ENCODE measurements at places on chromosomes 11 and 22. TPM values are rescaled to one million over a fixed set of nuclear protein-coding genes. Genes with fewer than 3 reads are reported as not detected.

The TRPC6 gene
- 0.77 TPM for total RNA-seq

The OR51E1 gene
- not detected for total RNA-seq

The RIC8A gene
- 119 TPM for total RNA-seq

The TTC38 gene
- 10.3 TPM for total RNA-seq

The SERPING1 gene
- 0.95 TPM for total RNA-seq

The OTOG gene
- not detected for total RNA-seq

The HEPN1 gene
- total RNA-seq: not detected

The SYT8 gene
- total RNA-seq: 0.67 TPM

The PATE2 gene
- total RNA-seq: not detected

The TRIM49C gene
- 0.07 TPM for total RNA-seq

The PGM2L1 gene
- 12.1 TPM for total RNA-seq

The ATXN10 gene
- total RNA-seq: 98.8 TPM

The INS gene
- total RNA-seq: not detected

The DDI1 gene
- not detected for total RNA-seq

The MIOX gene
- not detected for total RNA-seq

The PAMR1 gene
- not detected for total RNA-seq

The TTLL1 gene
- total RNA-seq: 2.8 TPM

The CDC42EP1 gene
- total RNA-seq: 31.7 TPM

The SPECC1L gene
- 19.1 TPM for total RNA-seq

The LAYN gene
- total RNA-seq: 3.5 TPM

The FOLH1 gene
- not detected for total RNA-seq

The SPON1 gene
- not detected for total RNA-seq

The LRRC74B gene
- not detected for total RNA-seq

The TCN1 gene
- total RNA-seq: 0.46 TPM

The ST14 gene
- 0.10 TPM for total RNA-seq

The OR52N4 gene
- not detected for total RNA-seq

The KRTAP5-11 gene
- not detected for total RNA-seq

The MUC5B gene
- total RNA-seq: 1.1 TPM

The SCT gene
- not detected for total RNA-seq

The REXO2 gene
- 107 TPM for total RNA-seq

The RFPL2 gene
- 0.11 TPM for total RNA-seq

The KCNJ4 gene
- total RNA-seq: 1.2 TPM

The C11orf16 gene
- total RNA-seq: not detected

The SNX32 gene
- total RNA-seq: 0.04 TPM

The BDNF gene
- 9.1 TPM for total RNA-seq

The GLB1L2 gene
- 2.2 TPM for total RNA-seq

The PHOX2A gene
- total RNA-seq: not detected

The SLC22A9 gene
- not detected for total RNA-seq

The NAALAD2 gene
- total RNA-seq: not detected

The PRCP gene
- total RNA-seq: 45.5 TPM

The MIF gene
- 512 TPM for total RNA-seq

The RAB39A gene
- 0.61 TPM for total RNA-seq

The MYBPC3 gene
- 0.08 TPM for total RNA-seq

The PKP3 gene
- 31.8 TPM for total RNA-seq

The FREY1 gene
- 0.39 TPM for total RNA-seq

The PANX2 gene
- total RNA-seq: 6.5 TPM

The SHANK3 gene
- 4.2 TPM for total RNA-seq

The SPDYC gene
- total RNA-seq: not detected

The YAP1 gene
- total RNA-seq: 59.6 TPM

The CASP5 gene
- not detected for total RNA-seq

The SLC1A2 gene
- total RNA-seq: 0.12 TPM
